ENCODE measurements at places on chromosomes 16 and 17.

GRCh38 chr17:35052780-35053179, 10.7 kb downstream of the RFFL start:
- no peak for DNase-seq

DNA sequence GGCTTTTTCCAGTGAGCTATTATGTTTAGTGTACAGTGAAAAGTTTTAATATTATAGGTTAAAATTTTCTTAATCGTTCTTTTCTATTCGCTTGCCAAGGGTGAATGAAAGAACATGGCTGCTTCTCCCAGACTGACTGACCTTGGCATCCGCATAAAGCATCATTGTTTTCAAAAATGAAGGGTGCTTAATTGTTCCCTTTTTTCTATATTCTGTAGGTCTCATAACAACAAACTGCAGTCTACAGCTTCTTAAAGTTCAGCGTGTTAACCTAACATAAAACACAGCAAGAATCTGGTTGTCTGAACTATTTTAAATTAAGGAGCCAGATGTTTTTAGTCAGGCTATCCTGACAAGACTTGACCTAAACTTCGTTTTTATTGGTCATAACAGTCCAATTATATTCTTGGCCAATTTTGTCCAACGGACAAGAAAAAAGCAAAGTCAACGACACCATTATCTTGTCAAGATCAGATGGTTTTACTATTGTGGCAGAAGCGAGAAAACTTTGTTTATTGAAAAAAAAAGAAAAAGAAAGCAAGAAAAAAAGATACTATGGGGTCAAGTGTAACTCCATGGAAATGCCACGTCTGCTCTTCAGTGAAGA, 14.1 kb downstream of the C17orf58 start:
- DNase-seq = no peak

DNA sequence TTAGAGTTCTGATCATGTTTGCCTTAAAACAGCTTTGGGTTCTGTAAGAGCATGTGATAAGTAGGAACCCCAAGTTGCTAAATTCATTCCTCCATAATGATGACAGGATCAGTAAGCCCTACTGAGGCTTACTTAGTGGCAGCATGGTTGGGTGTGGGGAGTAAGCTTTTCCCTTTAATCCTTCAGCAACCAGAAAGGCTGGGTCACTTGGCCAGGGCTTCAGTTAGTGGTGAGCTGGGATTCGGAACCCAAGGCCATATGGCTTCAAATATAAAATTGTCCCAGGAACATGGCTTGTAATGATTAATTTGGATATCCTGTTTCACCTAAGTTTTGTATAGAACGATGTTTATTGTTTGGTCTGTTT, 850 bp downstream of the GINS3 start:
- no peak for DNase-seq

DNA sequence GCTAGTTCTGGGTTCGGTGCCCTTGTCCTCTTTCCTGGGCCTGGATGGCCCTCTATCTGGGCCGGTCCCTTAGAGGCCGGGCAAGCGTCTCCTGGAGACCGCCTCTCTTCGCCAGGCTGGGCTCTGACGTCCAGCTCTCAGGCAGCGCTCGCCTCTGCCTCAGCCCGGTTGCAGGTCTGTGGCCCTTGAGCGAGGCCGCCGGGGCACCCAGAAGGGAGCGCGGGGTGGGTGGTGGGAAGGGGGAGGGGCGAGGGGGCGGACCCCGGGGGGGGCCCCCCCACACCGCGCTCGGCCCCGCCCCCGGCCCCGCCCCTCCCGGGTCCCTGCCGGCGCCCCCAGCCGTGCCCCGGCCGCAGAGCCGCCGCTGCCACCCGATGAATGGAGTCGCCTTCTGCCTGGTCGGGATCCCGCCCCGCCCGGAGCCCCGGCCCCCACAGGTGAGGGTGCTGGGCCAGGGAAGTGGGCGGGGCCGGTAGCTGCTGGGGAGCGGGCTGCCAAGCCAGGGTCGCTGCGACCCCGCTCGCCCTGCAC, at the start of gene ARHGAP23:
TSS of gene ARHGAP23 (plus strand) at position 353 of the 531 bp plus-strand sequence. CDS start at position 375, 22 bp downstream.
- peak; percentile 73 for DNase-seq

DNA sequence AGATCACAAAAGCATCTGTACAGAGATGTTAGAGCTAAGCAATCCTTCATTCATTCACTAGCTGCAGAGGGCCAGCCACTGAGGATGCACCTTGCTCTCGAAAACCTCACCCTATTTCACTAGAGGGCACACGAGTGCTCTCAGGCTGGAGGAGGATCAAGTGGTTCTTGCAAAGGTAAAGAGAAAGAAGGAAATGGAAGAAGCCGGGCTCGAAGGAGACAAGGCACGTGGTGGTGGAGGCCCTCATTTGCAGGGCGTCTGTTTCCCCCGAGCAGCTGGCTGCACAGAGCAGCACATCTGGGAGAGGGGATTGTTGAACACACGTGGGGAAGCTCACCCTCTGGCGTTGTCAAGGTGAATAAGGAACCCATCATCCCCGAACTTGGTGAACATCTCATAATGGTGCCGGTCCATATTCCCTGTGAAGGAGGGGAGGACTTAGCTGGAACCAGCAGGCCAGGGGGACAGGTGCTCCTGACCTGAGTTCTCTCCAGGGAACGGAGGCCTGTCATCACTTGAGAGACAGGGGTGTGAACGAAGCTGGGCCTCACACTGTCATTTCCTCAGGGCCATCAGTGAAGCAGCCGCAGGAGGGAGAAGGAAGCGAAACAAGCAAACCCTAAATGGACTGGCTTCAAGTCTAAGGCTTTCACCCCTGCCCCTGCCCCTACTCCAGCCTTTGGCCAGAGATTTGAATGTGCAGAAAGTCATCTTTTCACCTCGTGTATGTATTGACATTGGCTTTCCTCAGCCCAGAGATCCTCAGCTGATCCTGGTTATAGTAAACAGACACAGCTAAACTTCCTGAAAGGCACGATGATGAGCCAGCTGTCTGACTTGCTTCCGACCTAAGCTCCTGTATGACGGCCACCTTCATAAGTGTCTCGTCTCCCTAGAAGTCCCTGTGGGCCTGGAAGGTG, 27.6 kb downstream of the PRKAR1A start:
- DNase-seq = no peak

DNA sequence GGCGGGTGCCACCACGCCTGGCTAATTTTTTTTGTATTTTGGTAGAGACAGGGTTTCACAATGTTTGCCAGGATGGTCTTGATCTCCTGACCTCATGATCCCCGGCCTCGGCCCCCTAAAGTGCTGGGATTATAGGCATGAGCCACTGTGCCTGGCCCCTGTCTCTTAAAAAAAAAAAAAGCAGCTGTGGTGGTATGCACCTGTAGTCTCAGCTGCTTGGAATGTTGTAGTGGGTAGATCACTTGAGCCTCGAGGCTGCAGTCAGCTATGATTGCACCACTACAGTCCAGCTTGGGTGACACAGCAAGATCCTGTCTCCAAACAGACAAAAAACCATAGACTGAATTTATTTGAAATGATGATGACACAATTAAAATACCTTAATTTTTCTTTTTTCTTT, 24.3 kb downstream of the CDK12 start:
- DNase-seq = no peak

GRCh38 chr16:4917117-4917516, 19.8 kb downstream of the PPL start:
- DNase-seq = no peak

- DNase-seq = no peak
These were observed 17.2 kb downstream of the ST3GAL2 start for GRCh38 chr16:70421473-70422311.

DNA sequence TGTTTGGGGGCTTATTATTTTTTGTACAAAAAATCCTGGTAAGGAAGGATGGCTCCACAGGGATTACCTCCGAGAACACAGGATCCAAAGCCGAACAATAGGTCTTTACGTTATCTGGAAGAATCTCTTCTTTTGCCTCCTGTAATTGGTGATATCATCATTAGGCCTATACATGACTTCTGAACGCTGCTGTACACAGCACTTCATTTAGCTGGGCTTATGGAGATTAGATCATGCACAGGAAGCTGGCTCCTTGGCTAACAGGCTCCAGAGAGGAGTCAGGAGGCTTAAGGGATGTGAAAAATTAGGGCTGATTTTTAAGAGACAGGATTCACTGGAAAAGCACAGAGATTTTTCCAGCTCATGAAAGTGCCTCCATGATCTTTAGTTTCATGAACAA, 54.7 kb downstream of the TANGO6 start:
- DNase-seq = no peak

DNA sequence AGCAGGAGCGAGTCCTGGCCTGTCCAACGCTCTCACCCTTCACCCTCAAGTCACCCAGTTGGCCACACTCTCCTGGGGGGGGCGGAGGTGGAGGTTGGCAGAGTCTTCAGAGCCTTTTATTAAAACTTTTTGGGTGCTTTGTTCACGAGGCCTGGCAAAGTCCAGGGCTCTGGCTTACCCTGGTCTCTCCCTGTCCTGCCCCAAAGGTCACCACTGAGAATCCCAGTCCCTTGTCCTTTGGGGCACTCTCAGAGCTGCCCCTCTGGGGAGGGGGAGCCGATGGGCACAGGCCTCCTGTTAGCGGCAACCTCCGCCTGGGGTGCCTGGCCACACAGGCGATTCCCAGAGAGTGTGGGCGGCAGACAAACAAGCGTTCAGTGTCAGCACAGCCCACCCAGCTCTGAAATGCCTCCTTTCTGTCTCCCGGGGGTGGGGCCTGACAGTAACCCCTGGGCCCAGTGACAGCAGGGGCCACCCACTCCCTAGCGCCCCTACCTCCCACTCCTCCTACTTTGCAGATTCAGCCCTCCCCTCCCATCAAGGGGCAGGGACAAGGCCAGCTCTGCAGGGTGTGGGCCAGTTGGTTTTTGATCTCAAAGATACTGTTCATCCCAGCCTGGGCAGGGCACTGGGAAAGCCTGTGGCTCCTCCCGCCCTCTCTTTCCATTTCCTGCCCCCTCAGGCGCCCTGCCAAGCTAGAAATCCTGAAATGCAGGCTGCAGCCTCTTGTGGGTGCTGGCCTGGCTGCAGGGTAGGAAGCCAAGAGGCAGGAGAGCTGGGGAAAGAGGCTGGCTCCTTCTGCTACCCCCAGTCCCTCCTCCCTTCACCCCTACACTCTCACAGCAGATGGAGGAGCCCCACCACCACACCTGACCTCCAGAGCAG, 36.6 kb upstream of the EMP2 start:
- peak; percentile 52 for DNase-seq

DNA sequence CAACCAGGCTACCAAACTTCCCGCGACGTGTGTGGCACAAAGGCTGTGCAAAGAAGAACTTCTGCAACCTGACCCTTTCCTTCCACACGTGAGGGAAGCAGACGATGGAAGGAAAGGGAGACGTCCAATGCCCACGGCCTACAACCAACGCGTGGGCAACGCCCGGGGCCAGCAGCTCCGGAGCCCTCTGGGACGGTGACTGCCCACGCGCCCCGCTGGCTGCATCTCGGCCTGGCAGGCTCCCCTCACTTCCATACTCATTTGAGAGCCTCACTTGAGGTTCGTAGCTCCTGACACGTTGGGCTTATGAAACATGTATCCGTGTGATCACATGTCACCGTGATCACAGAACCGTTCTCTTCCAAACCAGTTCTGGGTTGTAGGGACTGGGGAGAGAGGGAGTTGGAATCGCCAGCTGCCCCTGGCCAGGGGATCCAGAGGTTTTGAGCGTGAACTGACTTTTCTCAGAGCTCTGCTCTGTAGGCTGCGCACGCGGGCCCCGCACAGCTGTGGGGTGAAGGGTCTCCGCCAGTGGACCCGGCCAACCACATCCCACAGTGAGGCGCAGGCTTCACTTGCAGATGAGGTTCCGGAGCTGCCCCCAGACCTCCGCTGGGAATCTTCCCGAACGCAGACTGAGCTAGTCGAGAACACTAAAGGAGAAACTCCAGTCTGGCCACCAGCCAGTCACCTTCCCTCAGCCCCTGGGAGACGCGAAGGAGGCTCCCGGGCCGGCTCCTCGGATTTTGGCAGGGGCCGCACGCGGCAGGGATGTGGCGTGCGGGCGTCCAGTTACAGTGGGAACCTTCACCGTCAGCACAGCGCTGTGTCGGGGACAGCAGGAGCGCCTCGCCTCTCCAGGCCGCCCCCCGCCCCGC, 1.0 kb downstream of the LMF1 start:
- DNase-seq = no peak

- no peak for DNase-seq
These were observed 85.8 kb downstream of the MRC2 start for GRCh38 chr17:62713086-62713881.

- no peak for DNase-seq
These were observed 444.1 kb upstream of the RBFOX1 start for GRCh38 chr16:6888531-6888930.

DNA sequence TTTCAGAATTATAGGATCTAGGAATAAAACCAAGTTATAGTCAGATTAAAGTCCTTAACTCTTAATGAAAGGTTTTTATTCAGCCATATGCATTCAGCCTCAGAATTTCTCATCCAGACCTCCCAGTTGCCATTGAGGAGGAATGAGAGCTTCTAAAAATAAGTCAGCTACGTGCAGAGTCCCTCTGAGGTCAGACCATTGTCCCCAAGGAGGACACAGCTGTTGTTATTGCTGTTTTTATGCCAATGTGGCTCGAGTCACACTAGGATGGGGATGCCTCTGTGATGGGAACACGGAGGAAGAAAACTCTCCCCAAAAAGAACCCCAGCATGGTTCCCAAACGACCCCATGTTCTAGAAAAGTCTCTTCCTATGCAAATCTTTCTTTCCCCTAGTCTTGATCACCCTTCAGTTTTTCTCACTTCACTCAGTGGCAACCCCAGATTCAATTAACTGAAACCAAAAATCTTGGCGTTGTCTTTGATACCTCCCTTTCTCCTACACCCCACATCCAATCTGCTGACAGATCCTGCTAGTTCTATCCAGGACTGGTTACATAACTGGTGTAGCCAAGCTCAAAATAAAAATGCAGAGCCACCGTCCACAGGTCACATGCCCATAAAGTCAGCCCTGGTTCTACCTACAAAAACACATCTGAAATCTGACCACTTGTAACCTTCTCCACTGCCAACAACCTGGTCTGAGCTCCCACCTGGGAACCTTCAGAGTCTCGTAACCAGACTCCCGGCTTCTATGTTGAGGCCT, 138.2 kb upstream of the ERCC4 start:
- DNase-seq = no peak

- no peak for DNase-seq
These were observed 133.8 kb upstream of the FAM20A start for GRCh38 chr17:68734931-68735330.

DNA sequence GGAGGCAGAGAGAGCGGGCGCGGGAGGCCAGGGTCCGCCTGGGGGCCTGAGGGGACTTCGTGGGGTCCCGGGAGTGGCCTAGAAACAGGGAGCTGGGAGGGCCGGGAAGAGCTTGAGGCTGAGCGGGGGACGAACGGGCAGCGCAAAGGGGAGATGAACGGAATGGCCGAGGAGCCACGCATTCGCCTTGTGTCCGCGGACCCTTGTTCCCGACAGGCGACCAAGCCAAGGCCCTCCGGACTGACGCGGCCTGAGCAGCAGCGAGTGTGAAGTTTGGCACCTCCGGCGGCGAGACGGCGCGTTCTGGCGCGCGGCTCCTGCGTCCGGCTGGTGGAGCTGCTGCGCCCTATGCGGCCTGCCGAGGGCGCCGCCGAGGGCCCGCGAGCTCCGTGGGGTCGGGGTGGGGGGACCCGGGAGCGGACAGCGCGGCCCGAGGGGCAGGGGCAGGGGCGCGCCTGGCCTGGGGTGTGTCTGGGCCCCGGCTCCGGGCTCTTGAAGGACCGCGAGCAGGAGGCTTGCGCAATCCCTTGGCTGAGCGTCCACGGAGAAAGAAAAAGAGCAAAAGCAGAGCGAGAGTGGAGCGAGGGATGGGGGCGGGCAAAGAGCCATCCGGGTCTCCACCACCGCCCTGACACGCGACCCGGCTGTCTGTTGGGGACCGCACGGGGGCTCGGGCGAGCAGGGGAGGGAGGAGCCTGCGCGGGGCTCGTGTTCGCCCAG, 1.2 kb upstream of the CBX4 start:
- DNase-seq = peak; percentile 74
